Activated CD4-positive, alpha-beta T cell treated with anti-CD3 and anti-CD28 coated beads, Interleukin-2, amount 10 ng/mL, durations not matched to agents 7 days and 5 days (primary cell): ENCODE measurements at places on chromosomes 3 and 15.

DNA sequence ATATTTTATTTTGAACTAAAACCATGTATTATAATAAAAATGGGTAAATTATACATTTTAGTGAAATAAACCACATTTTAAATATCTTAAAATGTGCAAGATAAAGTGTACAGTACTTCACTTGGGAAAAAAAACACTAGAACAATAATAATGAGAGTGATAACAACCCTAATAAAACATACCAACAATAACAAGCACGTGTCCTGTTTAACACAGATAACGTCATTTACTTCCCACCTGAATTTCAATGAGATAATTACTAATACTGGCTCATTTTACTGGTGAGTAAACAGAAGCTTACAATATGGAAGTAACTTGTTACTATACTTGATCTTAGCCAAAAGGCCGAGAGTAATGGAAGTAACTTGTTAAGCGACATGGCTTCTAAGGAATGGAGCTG, 110.2 kb upstream of the PRTG start:
- DNase-seq = no peak

GRCh38 chr15:36426691-36427090, 152.7 kb upstream of the CDIN1 start:
- DNase-seq = no peak

DNA sequence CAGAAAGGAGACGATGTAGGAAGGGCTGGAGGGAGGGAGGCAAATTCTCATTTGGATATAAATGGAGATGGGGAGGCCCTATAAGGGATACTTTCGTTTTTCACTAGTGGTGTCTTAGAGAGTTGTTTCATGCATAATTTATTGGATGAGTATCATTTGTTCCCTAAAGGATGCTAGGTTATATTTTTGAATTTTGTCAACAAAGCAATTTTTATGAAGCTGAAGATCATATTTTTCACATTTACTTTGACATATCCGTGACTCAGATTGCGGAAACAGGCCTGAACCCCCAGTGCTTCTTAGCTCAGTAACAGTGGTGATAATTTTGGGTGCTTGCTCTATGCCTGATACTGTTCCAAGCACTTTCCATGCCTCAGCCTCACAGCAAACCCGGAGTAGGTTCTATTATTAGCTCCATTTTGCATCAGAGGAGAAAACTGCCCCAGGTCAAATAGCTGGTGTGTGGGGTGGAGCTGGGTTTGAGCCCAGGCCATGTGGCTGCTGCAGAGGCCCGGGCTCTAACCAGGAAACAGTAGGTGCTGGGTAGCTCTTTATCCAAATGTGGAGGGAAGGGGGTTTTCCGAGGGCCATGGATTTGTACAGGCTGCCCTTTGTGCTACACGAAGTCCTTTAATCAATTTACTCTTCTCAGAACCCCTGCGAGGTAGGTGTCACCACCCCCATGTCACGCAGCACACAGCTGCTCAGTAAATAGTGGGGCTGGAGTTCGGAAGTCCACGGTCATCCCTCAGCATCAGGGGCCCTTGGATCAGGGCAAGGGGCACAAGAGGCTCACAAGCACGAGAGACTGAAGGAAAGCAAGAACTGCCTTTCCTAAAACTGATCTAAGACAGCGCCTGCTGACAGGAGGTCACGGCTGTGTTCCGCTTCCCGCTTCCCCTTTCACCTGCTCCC, 99.1 kb downstream of the SLC49A4 start:
- DNase-seq = no peak

GRCh38 chr15:57680021-57680420, 26.5 kb upstream of the POLR2M start:
- DNase-seq = no peak

DNA sequence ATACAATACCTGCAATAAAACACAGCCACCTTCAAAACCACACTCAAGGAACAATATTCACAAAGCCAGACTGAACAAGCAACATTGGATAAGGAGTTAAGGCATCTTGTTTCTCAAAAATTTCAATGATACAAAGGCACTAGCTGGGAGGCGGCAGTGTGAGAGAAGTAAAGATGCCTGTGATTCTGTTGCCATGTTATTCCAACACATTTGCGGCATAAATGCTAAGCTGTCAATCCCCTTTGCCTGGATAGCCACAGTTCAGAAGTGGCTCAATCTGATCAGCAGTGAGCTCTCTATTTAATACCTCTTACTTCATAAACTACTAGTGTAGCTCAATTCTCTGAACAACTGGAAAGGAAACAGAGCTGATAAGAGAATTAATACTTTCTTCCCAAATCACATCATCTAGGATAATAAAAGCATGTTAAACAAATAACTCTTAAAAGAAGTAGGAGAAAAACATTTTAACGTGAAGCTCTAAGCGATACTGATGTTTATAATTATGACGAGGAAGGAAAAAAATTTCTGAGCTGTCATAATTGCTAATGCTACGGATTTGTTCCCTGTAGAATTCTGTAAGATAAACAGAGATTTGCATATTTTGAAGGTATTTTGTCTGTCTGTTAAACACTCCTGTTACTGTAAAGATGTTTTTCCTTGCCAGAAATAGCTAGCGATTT, 358.4 kb downstream of the FOXP1 start:
- no peak for DNase-seq

- no peak for DNase-seq
Measured at GRCh38 chr3:37988931-37989525, 1.6 kb upstream of the VILL start.

GRCh38 chr3:183239046-183239445, 14.0 kb upstream of the B3GNT5 start:
- DNase-seq = no peak

GRCh38 chr3:72750405-72750965, 97.8 kb downstream of the SHQ1 start:
- DNase-seq = no peak

GRCh38 chr15:88607951-88608350, 13.2 kb upstream of the AEN start:
- DNase-seq = no peak

DNA sequence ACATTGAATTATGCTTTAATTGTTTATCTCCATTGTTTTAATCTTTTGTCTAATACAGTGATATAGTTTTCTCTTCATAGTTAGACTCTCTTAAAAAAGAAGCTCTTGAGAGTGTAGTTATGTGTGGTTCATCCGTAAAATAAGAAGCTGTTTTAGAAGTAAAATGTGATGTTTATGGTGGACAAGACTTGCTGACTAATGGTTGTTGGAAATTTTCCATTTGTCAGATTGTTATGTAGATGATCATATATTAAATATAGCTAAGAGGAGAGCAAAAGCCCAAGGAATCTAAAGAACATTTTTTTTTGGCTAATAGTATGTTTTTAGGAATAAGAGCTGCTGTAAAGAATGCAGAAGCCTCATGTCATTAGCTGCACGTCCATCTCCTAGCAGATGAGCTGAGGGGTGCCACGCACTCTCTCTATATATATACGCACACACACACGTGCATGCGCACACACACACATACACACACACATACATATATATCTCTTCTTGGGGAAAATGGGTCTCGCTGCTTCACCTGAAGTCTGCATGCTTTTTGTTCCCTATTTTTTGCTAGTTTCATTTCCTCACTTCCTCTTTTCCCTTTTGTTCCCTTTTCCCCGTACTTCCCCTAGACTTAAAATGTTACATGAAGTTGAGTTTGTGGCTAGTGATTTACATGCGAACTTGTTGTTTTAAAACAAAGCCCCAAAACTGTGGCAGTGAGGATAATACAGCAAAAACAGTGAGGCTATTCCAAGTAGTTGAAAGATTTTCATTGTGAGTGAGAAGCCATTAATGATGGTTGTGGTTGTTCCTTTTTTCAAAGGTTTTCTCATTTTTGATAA, 107.8 kb downstream of the MBNL1 start:
- DNase-seq = no peak

- DNase-seq = no peak
Measured at GRCh38 chr3:13113346-13114330, 40.4 kb upstream of the IQSEC1 start.

DNA sequence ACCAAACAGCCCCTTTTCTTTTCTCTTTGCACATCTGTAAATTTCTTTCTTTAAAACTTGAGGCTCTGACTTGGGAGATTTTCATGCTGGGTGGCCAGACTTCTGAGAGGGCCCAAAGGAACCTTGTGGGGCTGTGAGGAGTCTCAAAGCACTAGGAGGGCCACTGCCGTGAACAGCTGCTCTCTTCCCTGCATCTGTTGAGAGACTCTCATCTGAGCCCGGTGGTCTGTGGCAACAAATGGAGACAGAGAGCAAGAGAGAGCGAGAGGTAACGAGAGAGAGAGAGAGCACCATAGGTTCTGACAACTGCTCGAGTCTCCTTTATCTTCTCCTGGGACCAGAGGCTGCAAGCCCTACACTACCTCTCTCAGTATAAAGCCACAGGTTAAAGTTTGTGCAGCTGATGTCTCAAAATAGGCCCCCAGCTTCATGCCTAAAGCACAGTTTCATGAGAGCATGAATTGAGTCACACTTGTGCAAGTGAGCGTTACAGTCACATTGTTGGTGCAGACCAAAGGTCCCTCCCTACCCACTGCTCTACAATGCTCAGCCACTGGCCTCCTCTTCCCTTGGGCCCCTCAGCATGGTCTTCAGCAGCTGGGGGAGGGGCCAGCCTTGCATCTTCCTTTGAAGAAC, 60.7 kb downstream of the ZNF621 start:
- DNase-seq = no peak

DNA sequence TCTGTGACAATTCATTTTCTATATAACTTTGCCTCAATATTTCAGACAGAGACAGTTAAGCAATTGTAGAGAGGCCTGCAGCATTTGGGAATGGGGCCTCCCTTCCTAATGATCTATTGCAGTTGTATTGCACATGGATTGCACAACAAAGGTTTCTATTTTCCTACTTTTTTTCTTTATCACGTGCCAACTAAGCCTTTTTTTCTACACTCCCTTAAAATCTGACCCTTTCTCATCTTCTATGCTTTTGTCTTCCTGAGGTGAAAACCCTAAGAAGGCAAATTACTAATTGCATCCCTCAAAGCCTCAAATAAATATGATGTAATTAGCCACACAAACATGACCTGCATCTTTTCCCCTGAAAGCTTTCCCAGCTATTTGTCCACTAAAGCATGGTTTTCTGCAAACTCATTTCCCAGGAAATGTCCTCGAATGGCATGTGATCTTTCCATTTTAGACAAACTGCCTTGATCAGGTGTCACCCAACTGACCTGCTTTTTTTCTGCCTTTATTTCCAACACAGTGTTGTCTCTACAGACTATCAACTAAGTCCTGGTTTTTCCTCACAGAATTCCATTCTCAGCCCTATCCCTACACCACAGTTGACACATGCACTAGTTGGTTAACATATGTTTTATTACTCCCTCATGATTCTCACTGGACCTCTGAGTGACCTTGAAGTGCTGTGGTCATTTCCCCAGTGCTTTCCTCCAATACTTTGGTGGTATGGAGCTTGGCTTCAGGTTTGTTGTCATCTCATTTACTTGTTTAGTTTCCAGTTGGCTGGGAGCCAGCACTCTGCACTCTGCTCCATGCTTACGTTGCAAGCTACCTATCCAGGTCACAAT, 31.9 kb upstream of the TSC22D2 start:
- no peak for DNase-seq

DNA sequence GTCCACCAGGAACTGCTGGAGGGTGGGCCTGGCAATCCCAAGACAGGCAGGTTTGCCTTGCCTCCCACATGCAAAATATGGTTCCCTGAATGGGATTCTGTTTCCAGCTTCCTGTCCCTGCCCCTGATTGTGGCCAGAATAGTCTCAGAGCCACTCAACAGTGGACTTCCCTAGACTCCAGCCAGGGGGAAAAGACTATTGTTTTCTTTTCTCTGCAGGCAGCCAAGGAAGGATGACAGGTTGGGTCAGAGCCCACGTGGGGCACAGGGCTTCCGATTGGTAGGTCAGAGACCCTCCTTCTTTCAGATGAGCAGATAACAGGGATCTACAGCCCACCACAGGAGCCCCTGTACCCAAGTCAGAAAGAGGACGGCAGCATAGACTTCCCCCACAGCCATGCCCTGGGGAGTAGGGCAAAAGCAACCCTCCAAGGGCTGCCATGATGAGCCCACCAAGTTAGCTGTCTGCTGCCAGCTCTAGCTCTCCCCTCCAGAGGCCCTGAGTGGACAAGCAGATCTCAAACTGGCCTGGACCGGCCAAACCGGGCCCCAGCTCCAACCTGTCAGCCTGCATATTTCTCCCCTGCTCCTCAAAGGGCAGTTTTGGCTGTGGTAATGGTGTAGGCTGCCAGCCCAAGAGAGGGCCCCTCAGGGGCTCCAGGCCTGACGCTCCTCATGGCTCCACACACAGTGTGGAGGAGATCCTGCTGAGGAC, 6.4 kb downstream of the TLR9 start:
- no peak for DNase-seq

GRCh38 chr15:88918738-88919137, 5.6 kb upstream of the MFGE8 start:
- no peak for DNase-seq

- DNase-seq = no peak
Measured at GRCh38 chr3:28835751-28836150, 445.1 kb upstream of the RBMS3 start.

DNA sequence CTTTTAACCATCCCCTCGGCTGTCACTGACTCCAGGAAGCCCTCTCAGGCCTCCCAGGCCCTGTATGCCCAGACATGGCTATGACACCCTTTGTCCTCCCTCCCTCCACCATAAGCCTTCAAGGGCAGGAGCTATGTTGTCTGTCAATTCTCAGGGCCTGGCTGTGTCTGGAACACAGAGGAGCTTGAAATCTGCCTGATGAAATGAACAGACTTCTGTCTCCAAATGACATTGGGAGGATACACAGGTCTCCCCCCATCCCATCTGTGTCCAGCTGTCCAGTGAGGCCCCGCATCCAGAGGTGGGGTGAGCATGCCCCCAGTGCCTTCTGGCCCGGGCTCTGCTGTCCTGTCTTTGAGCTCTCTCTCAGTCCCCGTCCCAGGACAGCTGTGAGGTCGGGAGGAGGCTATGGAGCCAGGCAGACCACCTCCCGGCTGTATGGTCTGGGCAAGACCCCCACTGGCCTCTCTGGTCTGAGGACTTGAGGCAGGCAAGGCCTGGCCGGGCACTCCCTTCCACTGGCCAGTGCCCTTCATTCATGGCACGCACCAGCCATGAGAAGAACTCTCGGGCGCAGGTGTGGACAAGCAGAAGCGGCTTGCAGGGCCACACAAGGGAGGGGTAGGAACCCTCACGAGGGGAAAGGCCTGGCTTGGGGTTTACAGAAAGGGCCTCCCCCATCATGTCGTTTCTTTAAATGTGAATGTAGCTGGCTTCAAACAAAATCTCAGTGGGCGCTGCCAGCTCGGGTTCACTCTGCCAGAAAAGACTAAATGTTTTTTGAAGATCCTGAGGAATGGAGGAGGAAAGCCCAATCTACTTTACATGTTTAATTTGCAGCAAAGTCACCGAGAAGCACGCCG, 38.9 kb downstream of the PCSK6 start:
- DNase-seq = no peak

GRCh38 chr15:25251700-25252390, 187.0 kb downstream of the UBE3A start:
- no peak for DNase-seq

DNA sequence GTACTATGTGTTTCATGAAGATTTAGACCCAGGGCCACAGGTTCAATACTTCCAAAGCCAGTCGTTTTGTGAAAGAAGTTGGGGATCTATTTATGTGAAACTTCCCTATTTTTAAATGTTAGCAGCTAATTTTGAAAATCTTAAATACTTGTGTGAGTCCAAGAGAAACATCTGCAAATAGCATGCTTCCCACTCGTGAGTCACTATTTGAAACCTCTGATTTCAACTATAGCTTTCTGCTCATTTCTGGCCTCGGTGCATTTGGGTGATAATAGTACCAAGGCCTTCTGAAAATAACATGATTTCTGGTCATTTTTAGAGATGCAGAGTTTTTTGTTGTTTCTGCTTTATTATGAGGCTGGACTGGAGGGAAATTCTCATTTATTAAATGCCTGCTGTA, 110.0 kb downstream of the OPA1 start:
- no peak for DNase-seq

- DNase-seq = peak; percentile 52
Measured at GRCh38 chr3:5016211-5017161, 37.2 kb downstream of the BHLHE40 start.
